ENCODE measurements at places on chromosomes 12 and 14. TPM values are rescaled to one million over a fixed set of nuclear protein-coding genes. Genes with fewer than 3 reads are reported as not detected.

- no peaks in the 10 kb centered on the region for H3K36me3 ChIP-seq
- no peak overlapping the region for H3K27ac ChIP-seq
- no peak for DNase-seq
- no peak overlapping the region for H3K4me3 ChIP-seq
Observed at GRCh38 chr14:44341116-44341515, 166.0 kb downstream of the FSCB start.

DNA sequence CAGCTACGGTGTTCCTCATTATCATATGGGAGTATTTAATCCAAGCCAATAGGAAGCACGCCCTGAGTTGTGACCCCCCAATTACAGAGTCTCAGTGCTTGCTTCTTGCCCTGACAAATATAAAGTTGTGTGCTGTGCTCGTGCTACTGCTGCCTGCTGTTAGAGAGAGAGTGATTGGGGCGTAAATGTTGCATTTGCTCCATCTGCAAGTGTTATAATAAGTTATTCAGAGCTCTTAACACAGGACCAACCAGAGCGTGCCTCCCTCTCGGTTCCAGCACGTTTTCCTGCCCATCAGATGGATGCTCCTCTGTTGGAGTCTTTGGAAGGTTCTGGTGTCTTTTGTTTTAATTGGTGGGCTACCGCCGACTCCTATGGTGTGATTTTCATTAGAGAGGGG, 81.4 kb downstream of the TESC start:
- H3K4me1 ChIP-seq: no peaks in the 10 kb centered on the region
- no peak overlapping the region for H3K4me3 ChIP-seq
- DNase-seq: no peak
- H3K27ac ChIP-seq: no peak overlapping the region

GRCh38 chr12:90945070-90945649, 9.8 kb downstream of the CCER1 start:
- H3K4me3 ChIP-seq: no peak overlapping the region
- H3K27me3 ChIP-seq: no peaks in the 10 kb centered on the region
- peak; percentile 34 for DNase-seq

DNA sequence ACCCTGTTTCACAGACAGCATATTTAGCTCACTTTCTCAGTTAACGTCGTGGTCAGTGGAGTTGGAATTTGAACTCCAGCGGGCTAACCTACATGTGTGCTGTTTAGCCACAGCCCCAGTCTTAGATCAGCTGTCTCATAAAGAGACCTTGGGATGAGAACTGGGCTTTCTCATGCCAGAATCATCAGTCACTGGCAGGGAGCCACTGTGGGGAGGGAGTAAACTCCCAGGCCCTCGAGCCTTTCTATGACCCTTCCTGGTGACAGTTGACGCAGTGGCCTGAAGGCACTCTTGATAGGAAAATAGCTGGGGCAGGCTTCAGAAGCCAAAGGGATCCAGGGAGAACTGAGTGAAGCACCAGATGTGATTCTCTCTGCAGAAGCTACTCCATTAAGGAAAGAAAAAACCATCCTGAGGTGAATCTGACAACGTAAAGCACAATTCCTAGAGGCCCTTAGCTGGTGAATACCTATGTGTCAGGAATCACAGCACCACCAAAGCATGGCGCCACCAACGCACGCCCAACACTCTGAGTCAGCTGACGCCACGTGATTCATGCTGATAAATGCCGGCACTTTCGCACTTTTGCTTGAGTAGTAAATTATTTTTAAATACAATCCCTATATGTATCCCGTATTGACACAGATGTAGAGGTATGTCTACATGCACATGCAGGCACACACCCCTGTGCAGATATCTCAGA, 279.6 kb upstream of the TMEM132C start:
- H3K36me3 ChIP-seq: no peaks in the 10 kb centered on the region
- no peak overlapping the region for H3K27ac ChIP-seq
- no peak overlapping the region for H3K4me3 ChIP-seq
- H3K4me1 ChIP-seq: no peaks in the 10 kb centered on the region

DNA sequence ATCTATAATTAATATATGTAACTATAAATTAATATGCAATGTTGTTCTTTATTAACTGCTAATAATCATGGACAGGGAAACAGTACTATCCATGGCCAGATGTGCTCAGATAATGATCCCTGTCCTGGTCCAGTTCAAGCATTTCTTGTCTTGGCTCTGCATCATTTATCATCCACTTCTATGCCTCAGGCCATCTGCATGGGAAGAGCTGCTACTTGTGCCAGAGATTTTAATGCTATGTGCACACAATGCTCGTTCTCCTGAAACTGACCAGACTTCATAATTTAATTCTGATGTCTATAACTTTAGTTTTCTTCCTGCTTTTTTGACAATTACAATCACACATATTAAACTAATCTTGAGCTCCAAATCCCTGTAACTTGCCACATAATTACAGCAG, 11.2 kb upstream of the TMX1 start:
- H3K27me3 ChIP-seq: no peaks in the 10 kb centered on the region
- no peak for DNase-seq
- H3K27ac ChIP-seq: no peak overlapping the region
- H3K4me1 ChIP-seq: no peaks in the 10 kb centered on the region

- peak; percentile 41 for DNase-seq
- H3K4me3 ChIP-seq: no peak overlapping the region
- no peak overlapping the region for H3K27ac ChIP-seq
- H3K4me1 ChIP-seq: peaks cover 5% of the 10 kb centered on the region
- H3K36me3 ChIP-seq: no peaks in the 10 kb centered on the region
Observed at GRCh38 chr14:56247495-56248200, 129.4 kb downstream of the PELI2 start.

DNA sequence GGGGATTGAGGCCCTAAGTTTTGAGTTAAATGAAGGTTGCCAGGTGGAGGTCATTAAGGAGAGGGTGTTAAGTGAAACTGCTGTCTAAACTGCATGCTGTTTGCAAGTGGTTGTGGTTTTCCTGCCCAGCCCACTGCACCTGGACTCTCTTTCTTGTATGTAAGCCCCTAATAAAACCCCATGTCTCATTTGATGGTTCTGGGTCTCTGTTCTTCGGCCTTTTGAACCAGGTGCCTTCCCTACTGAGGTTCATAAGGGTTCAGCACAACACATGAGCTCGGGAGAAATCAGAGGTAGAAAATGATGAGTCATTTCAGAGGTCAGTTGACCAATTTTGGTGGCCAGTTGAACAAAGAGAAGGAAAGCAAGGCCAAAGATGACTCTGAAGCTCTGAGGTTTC, 382.5 kb downstream of the RPS29 start:
- no peaks in the 10 kb centered on the region for H3K4me1 ChIP-seq
- no peak overlapping the region for H3K27ac ChIP-seq
- H3K27me3 ChIP-seq: no peaks in the 10 kb centered on the region
- no peak overlapping the region for H3K4me3 ChIP-seq

DNA sequence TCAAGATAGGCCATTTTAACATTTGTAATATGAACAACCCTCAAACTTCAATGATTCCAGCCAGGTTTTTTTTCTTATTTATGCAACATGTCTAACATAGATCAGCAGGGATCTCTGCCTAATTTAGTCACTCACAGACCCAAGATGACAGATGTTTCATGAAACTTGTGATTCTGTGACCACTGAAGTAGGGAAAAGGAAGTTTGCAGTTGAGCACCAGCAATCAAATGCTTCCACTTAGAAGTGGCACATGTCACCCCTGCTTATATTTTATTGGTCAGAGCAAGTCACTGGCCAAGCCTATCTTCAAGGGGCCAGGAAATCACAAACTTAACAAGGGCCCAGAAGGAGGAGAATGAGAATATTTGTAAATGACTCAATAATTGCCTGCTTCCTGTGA, 150.6 kb downstream of the BCAT1 start:
- H3K27ac ChIP-seq: no peak overlapping the region
- no peak for DNase-seq
- H3K36me3 ChIP-seq: no peaks in the 10 kb centered on the region

- no peak overlapping the region for H3K4me3 ChIP-seq
- H3K27me3 ChIP-seq: no peaks in the 10 kb centered on the region
- H3K36me3 ChIP-seq: peaks cover 20% of the 10 kb centered on the region
- H3K4me1 ChIP-seq: peaks cover 31% of the 10 kb centered on the region
- H3K27ac ChIP-seq: peak overlapping the region; percentile 17
- DNase-seq: no peak
Observed at GRCh38 chr12:45969084-45969483, 21.3 kb downstream of the SCAF11 start.

- H3K4me1 ChIP-seq: no peaks in the 10 kb centered on the region
- DNase-seq: no peak
Observed at GRCh38 chr12:72173974-72174373, 98.2 kb upstream of the TRHDE start.

GRCh38 chr14:69822456-69822855, 25.4 kb upstream of the SLC10A1 start:
- H3K36me3 ChIP-seq: no peaks in the 10 kb centered on the region
- no peak overlapping the region for H3K27ac ChIP-seq
- peaks cover 2% of the 10 kb centered on the region for H3K4me1 ChIP-seq
- H3K4me3 ChIP-seq: no peak overlapping the region

DNA sequence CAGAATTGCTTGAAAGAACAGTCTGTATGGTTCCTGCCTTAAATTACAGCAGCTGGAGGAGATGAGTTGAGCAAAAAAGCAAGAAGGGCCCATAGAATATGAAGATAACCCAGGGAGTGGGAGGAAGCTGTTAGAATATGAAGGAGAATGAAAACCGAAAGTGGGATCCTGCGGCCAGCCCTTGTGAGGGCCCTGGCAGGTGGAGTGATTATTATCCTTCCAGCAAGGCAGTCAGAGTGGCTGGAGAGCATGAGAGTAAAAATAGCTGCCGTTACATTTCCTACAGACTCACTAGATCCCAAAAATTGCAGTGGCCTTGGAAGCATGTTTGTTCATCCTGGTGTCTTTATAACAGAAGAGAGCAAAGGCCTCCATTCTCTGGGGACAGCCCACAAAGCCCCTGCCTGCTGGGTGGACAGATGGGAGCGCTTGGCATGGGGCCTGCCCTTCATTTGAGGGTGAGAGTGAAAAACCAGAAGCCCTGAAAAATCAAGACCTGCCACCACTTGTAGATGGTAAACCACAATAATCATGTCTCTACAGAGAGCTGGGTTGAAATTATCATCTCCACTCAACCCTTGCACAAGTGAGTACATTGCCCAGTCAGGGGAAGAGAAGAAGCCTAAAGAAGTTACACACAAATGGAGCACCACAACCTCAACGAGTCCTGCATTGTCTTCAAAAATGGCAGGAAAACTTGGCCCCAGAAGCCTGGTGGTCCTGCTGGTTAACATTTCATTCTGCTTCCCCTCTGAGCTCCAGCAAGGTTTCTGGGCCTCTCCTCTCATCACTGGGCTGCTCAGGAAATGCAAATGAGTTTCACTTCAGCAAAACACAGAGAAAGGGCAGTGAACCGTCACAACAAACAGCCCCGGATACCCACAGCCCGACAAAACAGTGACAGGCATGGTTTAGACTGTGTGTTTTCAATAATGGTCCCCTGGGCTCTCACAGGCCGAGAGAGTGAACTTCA, 20.5 kb downstream of the ZDHHC22 start:
- H3K4me1 ChIP-seq: peaks cover 20% of the 10 kb centered on the region
- no peak for DNase-seq
- H3K36me3 ChIP-seq: peaks cover 52% of the 10 kb centered on the region
- H3K27ac ChIP-seq: peak overlapping the region; percentile 82
- no peaks in the 10 kb centered on the region for H3K27me3 ChIP-seq
- H3K4me3 ChIP-seq: no peak overlapping the region

The SMIM41 gene
- total RNA-seq: not detected

The ADAM21 gene
- 0.37 TPM for total RNA-seq

The STAC3 gene
- total RNA-seq: 2.8 TPM

The RPGRIP1 gene
- not detected for total RNA-seq

Measured in MCF 10A (cell line).